ENCODE measurements at places on chromosomes 4 and X. TPM values are rescaled to one million over a fixed set of nuclear protein-coding genes. Genes with fewer than 3 reads are reported as not detected.
A peak's percentile ranks its signal among the peaks of the same experiment; 100 is the strongest.

Gene MGARP
- 41.2 TPM for total RNA-seq

Gene IGFBP7
- total RNA-seq: 234 TPM

Gene C4orf51
- total RNA-seq: not detected

Gene SCML1
- 5.8 TPM for total RNA-seq

Gene FAT1
- 454 TPM for total RNA-seq

- no peak for DNase-seq
Observed at GRCh38 chrX:52839137-52839536, 28.1 kb downstream of the XAGE5 start.

DNA sequence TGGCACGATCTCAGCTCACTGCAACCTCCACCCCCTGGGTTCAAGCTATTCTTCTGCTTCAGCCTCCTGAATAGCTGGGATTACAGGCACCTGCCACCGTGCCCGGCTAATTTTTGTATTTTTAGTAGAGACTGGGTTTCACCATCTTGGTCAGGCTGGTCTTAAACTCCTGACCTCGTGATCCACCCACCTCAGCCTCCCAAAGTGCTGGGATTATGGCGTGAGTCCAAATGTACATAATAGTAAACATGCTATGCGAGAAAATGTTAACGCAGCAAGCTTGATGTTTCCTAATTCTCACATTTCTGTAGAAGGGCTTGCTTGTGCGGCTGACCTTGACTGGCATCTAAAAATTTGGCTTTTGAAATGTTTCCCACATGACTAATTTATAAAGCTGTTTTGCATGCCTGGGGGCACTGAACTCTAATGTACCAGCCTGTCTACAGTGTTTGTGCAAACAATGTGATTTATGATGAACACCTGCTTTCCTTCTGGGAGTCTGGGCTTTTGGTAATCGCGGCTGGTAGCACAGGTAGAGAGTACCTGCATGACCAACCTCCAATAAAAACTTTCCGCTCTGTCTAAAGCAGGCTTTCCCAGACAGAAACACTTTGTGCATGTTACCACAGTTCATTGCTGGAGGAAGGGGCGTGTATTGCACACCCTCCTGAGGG lies 216.8 kb downstream of the IL15 start:
- DNase-seq: no peak

GRCh38 chr4:80419946-80420345 lies 84.4 kb downstream of the CFAP299 start:
- DNase-seq: no peak

DNA sequence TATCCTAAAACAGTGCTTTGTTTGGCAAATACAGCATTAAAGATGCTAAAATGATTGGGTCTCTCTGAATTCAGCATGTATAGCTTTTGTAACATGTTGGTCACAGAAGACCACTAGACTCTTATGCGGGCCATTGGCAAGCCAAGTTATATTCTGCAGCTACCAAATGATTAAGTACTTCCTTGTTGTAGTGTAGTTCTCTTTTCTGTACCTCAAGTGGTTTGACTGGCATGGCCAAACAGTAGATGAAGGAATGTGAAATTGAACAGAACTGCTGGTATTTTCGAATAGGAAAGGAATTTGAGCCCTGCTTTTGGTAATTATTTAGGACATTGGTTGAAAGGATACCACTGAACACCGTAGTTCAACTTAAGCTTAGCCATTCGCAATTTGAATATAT lies 193.9 kb upstream of the GPC4 start:
- no peak for DNase-seq

- DNase-seq: no peak
Observed at GRCh38 chr4:85870298-85871083, 395.5 kb downstream of the ARHGAP24 start.

GRCh38 chr4:6991771-6992557 lies 51.2 kb upstream of the TADA2B start:
- peak; percentile 82 for DNase-seq

- no peak for DNase-seq
Observed at GRCh38 chr4:102328045-102328444, 17.2 kb downstream of the SLC39A8 start.

DNA sequence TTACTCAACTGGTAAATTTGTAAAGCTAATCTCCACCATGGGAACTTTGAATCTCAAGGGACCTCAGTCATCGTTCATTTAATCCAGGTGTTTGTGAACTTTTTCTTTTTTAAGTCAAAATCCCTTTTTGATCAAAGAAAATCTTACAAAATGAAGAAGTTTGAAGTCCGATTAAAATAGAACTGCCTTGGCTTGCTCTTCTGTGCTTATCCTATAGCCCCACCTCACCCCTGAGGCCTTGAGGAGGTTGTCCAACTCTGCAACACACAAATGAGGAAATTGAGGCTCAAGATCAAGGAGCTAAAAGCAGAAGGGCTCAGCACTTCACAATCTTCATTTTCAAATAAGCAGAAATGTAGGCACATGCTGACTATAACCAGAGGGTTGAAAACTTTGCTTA lies 240.3 kb upstream of the SFRP2 start:
- no peak for DNase-seq

DNA sequence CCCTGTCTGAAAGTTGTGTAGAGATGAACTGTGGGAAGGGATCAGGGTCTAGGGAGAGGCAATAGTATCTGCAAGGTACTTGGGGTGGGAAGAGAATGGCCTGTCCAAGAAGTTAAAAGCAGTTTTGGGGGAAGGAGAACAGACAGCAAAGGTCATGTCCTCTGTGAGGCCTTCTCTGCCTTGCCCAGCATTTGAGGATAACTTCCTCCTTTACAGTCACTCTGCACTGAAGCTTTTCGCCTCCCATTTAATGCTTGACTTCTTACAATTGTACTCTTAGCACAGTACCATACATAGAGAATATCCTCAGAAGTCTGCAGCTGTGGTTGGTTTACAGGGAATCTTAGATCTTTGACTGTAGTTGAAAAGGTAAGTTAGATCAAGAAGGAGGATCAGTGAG lies 121.8 kb upstream of the AP1S2 start:
- DNase-seq: no peak

DNA sequence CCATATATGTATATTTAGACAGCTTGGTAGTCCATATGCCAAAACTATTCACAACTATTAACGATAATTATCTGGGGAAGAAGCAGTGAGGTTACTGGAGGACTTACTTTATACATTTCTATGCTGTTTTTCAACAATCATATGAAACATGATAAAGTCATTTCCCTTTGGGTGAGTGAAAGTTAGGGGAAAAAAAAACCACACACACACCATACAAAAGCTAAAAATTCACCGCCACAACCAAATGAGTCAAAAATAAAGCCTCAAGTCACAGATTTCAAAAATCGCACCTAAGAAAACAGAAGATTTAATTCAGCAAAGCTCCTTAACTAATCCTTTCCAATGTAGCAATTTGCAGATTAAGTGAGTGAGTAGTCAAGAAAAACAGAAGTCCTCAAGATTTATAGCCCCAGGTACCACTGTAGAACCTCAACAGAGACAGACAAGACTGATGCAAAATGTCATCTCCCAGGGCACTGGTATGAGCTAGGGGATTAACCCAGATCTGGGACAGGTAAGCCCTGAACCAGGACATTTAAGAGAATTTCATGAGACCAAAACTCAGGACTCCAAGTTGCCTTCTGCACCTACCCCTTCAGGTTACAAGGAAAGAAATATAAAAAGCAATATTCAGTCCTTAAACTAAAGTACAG lies 35.1 kb downstream of the SYTL4 start:
- no peak for DNase-seq

DNA sequence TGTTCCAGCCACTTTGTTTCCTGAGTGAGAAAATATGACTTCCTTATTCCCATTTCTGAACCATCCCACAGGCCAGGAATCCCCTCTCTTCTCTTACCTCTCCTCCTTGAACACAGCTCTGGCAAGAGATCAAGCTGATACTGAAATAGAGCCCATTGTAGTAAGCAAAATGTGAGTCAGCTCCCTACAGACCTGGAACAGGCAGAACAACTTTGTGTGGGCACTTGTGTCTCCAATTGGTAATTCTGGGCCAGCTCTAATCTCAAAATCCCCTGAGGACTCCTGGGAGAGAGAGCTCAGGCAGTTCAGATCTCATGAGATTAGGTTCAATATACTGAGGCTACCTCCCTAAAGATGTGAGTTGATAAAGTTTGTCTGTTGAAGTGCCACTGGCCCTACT lies 213.5 kb downstream of the GUCY2F start:
- no peak for DNase-seq

DNA sequence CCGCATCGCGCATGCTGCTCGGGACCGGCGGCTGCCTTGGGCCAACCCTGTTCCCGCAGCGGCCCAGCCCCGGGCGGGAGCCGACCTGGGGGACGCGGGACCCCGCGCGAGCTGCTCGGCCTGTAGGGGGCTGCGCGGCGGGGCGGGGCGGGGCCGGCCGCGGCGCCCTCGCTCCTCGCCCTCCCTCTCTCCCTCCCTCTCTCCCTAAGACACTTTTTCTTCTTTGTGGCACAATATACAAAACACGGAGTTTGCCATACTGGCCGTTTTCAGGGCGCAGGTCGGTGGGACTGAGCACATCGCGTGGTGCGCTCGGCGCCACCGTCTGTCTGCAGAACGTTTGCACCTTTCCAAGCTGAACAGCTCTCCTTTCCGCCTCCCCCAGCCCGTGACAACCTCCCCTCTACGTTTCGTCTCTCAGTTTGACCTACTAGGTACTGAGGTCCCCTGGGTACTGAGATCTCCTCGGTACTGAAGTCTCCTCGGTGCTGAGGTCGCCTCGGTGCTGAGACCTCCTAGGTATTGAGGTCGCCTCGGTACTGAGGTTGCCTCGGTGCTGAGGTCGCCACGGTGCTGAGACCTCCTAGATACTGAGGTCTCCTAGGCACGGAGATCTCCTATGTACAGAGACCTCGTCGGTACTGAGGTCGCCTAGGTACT lies 261.1 kb upstream of the PLCXD1 start:
- DNase-seq: no peak

DNA sequence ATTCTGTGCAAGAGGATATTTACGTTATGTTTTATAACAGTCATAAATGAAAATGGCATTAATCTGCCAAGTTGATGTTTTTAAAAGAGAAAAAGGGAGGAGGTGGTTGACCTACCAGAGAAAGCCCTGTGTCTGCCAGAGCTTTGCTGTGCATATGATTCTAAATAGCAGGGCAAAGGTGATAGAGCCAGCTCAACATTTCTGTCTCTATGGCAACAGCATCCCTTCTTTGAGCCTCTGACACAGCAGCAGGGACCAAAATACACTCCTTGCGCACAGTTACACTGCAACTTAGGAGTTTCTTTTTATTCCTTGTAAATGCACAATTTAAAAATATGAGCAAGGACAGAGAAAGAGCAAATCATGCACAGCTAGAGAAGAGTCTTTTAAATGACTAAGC lies 133.3 kb upstream of the RAI2 start:
- no peak for DNase-seq

DNA sequence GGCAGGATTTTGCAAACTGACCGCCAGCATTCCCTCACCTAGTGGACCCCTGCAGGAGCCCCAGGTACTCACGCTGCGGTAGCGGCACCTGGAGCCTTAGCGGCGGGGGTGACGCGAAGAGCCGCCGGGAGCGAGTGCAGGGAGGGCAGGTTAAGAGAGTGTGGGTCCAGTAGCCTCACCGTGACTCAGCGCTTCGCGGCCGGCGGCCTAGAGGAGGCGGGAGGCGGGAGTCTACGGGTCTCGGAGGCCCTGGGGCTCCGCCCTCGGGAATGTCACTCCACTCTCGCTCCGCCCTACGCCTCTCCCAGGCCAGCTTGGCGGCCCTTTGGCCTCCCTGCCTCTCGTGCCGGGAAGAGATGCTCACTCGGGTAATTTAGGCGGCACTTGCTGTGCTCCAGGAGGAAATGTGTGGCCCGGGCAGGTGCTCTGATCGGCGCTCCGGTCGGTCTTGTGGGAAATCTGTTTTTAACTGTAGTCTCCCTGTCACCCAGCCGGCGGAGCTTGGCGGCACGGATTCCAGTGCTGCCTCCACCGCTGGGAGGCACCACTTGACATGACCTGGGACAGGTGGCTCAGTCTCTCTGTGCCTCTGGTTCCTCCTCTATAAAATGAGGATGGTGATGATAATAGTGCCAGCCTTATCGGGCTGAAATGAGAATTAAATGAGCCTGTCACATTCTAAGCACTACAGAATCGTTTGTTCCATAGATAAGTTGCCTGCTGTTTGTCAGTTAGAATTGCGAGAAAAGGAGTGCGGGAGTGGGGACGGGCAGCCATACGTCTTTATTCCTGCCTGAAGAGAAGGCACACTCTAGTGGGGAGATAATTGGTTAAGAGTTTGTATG lies at the start of gene PIR:
PIR (minus strand) TSS at position 216 of the 845 bp plus-strand sequence. CDS start 2,076 bp downstream, outside the sequence.
- DNase-seq: peak; percentile 83

DNA sequence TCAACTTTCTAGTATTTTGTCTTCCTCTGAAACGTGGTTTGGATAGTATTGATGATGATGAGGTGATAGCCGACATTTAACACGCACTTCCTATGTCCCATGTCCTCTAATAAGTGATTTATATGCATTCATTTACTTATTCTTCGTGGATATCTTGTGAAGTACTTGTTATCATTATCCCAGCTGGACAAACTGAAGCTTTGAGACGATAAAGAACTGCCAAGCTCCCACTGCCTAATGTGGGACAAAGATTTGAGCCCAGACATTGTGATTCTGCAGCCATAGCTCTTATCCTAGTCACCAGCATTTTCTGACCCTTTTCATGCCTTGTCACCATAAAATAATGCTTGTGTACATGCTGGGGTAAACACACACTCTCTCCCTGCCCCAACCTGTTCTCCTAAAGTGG lies 92.5 kb downstream of the RAPGEF2 start:
- no peak for DNase-seq

- DNase-seq: no peak
Observed at GRCh38 chrX:154749856-154750255, 1.0 kb downstream of the GAB3 start.

All from fibroblast of villous mesenchyme (primary cell).